ENCODE measurements at places on chromosomes 16 and 17.
A peak's percentile ranks its signal among the peaks of the same experiment; 100 is the strongest.

DNA sequence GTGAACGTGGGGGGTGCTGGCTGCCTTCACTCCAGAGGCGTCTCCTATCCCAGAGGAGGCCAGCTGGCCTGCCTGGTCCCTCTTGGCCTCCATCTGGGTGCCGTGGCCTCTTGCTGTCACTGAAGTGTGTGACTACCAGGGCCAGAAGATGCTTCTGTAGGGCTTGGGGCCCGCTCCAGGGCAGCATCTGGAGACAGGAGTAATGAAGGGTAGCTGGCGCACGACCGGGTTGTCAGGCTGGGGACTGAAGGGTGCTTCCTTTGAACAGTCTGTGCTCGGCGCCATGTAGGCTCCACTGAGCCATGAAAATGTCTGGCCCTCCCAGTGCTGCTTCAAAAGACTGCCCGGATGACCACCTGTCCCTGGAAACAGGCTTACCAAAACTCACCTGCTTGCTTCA, 31.3 kb downstream of the ASIC2 start:
- no peak for DNase-seq

DNA sequence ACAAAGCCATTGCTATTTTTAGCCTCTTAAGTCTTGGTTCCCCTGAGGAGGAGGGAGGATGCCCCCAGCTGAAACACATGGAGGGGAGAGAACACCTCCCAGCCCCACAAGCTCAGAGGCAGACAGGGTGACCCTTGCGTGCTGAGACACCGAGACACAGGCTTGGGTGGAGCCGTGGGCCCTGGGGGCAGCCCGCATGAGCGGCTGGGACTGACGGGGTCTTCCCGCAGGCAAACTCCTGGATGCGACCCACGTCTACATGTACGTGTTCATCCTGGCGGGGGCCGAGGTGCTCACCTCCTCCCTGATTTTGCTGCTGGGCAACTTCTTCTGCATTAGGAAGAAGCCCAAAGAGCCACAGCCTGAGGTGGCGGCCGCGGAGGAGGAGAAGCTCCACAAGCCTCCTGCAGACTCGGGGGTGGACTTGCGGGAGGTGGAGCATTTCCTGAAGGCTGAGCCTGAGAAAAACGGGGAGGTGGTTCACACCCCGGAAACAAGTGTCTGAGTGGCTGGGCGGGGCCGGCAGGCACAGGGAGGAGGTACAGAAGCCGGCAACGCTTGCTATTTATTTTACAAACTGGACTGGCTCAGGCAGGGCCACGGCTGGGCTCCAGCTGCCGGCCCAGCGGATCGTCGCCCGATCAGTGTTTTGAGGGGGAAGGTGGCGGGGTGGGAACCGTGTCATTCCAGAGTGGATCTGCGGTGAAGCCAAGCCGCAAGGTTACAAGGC, 9.8 kb downstream of the SLC16A3 start:
- DNase-seq, result peak; percentile 64

DNA sequence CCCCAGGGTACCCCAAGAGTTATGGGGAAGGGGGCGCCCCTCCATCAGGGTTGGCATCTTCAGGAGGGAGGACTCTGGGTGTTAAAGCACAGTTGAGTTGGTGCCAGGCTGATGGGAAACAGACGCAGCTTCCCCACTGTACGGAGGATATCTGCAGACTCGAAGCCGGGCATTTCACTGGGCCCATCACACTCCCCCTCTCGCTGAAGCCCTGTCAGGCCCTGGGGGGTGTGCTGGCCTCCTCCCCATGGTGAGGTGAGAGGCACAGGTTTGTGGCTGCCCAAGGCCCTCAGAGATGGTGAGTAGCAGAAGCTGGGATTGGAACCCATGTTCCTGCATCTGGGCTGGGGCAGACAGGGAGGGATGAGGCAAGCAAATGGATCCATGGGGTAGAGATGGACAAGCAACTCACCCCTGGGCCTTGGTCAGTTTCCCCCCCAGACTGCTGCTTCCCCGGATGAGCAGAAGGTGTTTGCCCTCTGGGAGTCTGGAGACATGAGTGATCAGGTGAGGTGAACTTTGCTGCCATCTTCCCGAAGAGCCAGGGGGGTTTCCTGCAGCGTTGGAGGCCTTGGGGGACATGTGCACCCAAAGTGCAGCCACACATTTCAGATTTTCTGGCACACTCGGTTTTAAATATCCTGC, 31.0 kb downstream of the POLR3E start:
- no peak for DNase-seq

- DNase-seq, result no peak
Observed at GRCh38 chr17:29018788-29019474, 13.1 kb upstream of the SEZ6 start.

DNA sequence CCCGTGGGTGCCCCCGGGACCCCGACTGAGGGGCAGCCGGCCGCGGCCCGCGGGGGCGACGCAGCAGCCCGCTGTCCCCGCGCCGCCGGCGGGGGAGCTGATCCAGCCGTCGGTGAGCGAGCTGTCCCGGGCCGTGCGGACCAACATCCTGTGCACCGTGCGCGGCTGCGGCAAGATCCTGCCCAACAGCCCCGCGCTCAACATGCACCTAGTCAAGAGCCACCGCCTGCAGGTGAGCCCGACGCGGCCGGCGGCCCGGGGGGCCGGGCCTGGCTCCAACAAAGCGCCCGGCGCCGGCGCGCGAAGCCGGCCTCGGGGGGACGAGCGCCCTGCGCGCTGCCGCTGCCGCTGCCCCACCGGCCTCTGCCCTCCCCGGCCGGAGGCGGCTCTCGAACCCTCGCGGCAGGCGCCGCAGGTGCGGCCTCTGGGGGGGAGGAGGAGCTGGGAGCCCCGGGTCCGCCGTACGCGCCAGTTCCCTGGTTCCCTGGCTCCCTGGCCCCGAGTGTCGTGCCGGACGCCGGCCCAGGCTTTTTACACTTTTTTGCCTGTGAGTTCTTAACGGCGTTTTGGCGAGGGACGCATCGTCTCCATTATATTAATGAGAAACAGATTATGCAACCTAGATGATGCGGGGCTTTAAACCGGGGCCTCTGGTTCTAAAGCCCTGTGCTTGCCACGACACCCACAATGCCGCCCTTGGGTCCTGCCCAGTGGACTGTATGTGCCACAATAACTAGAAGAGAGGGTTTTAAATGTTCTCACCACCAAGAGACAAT, 521 bp downstream of the ATMIN start:
- peak; percentile 43 for DNase-seq

DNA sequence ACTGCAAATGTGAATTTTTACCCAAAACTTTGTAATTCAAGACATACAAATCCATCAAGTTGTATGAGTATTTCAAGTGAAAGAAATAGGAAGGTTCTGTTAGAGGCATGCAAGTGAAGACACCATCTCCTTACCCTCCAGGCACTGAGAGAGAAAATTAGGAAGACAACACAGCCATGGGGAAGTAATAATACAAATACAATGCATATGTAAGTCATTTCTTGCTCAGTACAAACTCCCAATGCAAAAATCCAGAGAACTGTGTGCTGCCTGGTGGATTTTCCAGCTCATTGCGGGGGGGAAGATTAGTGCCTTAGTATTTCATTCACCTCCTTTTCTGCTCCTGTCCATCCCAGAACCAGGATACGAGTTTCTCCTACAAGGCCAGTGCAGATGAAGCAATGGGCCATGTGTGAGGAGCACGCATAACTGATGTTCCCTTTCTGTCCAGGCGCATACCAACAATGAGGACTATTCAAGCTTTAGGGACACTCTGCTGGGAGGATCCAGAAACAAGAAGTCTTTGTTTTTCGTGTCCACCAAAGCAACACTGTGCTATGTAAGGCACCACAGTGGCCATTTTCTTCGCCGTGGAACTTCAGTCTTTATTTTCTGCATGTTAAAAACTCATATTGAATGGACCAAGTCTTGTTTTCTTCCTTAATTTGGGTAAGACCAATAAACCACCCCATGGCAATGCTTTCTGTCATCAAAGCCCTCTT, 143.7 kb upstream of the RCVRN start:
- no peak for DNase-seq

GRCh38 chr17:55776271-55776670, 25.4 kb downstream of the PCTP start:
- no peak for DNase-seq

- no peak for DNase-seq
Observed at GRCh38 chr17:28912281-28912937, 9.5 kb upstream of the DHRS13 start.

DNA sequence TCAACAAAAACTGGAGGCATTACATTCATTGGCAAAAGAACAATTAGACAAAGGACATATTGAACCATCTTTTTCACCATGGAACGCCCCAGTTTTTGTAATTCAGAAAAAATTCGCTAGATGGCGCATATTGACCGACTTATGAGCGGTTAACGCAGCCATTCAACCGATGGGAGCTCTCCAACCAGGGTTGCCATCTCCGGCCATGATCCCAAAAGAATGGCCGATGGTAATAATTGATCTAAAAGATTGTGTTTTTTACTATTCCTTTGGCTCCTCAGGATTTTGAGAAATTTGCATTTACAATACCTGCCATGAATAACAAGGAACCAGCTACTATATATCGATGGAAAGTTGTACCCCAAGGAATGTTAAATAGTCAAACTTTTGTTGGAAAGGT, 21.4 kb downstream of the ALOX15B start:
- peak; percentile 73 for DNase-seq

GRCh38 chr16:4314532-4315185, 1.2 kb upstream of the GLIS2 start:
- DNase-seq, result peak; percentile 39

DNA sequence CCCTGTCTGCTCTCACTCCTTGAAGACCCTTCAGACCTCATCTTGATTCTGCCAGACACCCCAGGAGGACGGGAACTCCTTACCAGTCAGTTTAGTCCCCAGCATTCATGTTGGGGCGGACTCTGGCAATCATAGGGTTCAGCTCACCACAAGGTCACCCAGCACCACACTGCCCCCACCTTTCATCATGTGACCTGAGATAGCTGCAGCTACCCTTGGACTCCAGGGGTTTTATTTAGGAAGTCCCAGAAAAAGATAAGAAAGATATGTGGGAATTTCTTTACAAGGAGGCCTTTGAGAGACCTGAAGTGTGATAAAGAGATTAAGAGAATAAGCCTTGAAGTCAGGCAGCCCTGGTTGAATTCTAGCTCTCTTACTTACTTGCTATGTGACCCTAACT, 59.8 kb upstream of the NLK start:
- DNase-seq, result no peak

- no peak for DNase-seq
Observed at GRCh38 chr16:87926246-87927194, 9.8 kb downstream of the CA5A start.

GRCh38 chr16:68283346-68283745, 19.0 kb downstream of the SLC7A6 start:
- no peak for DNase-seq

DNA sequence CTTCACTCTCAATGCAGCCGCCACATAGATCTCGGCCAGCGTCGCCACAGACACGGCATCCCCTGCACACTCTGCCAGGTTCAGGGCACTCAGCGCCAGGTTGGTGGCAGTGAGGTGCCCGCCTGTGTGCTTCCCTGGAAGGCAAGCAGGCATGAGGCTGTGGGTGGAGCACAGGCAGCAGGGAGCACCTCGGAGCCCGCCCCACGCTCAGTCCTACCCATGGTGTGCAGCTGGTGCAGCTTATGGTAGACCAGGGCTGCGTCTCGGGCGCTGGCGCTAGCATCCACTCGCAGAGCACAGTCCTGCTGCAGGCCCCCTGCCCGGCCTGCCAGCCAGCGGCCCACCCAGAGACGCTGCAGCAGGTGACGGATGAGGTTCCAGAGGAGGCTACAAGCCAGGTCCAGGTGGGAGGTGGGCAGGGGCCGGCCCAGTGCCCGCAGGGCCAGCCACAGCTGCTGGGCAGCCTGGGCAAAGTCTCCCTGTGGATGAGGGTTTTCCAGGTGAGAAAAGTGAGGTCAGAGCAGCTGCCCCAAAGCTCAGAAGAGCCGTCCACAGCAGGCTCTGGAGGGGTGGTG, 20.5 kb downstream of the SREBF1 start:
- no peak for DNase-seq

DNA sequence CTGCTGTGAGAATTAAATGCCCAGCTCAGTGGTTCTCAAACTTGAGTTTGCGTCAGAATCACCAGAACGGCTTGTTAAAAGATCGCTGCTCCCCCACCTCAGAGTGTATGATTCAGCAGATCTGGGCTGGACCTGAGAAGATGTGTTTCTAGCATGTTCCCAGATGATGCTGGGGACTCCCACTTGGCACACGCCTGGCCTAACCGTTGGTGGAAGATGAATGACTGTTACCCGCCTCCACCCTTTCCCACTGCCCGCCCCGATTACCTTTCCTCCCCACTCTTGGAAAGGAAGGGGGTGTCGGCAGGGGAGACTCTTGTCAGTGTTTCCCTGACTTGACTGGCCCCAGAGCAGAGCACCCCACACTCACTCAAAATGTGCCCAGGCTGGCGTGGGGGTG, 29.3 kb upstream of the ABCC3 start:
- no peak for DNase-seq

DNA sequence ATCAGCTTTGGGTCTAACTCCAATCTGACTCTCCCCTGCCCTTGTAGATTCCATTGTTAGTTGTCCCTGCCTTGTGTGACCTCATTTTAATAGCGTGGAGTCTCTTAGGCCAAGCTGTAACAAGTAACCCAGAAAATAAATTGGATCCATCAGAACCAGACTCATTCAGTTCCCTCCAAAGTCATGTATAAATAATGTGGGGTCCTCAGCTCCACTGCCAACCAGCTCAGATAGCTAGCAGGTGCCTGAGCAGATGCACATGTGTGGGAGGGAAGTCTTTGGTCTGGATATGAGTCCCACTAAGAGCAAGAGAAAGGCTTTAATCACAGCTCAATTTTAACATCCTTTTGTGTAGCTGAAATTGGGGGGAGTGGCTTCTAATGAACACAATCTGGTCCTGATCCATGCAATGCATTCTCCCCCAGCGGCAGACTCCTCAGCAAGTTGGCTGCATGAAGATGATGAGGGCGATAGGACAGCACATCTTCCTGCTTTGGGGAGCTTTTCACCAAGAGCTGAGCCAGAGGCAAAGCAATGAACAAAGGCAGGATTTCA, 151.6 kb downstream of the ABCC12 start:
- DNase-seq, result no peak

DNA sequence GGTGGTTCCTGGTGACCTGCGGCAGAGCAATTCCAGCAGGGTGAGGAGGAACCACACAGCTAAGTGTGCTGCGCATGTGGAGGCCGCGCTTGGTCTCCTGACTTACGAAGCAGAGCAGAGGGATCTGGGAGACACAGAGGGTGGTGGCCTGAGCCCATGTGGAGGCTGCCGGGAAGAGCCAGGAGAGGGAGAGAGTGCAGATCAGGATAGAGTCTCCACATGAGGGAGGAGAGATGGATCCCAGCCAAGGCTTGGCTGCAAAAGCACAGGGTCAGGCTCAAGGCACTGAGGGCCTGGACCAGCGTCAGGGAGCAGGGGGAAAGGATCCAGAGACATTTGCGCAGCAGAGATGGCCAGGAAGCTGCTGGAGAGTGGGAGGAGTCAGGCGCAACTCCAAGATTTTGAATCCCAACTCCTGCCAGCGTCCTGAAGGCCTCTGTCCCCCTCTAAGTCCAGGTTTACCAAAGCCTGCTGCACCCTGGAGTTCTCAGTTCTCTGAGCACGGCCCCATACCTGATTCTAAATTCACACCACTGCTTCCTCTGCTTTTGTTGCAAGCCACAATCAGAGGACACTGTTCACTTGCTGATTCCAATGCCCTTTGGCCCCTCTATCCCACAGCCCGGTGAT, 11.3 kb upstream of the MLLT6 start:
- no peak for DNase-seq

- DNase-seq, result no peak
Observed at GRCh38 chr17:50924300-50924699, 58.1 kb upstream of the TOB1 start.

GRCh38 chr16:74586948-74587347, 20.0 kb downstream of the GLG1 start:
- no peak for DNase-seq

GRCh38 chr17:35728551-35728950, 2.9 kb upstream of the RASL10B start:
- no peak for DNase-seq

GRCh38 chr16:505479-506245, 21.9 kb upstream of the CAPN15 start:
- DNase-seq, result no peak
